Fibroblast of mammary gland (primary cell): ENCODE measurements at places on chromosomes 6 and 20.

DNA sequence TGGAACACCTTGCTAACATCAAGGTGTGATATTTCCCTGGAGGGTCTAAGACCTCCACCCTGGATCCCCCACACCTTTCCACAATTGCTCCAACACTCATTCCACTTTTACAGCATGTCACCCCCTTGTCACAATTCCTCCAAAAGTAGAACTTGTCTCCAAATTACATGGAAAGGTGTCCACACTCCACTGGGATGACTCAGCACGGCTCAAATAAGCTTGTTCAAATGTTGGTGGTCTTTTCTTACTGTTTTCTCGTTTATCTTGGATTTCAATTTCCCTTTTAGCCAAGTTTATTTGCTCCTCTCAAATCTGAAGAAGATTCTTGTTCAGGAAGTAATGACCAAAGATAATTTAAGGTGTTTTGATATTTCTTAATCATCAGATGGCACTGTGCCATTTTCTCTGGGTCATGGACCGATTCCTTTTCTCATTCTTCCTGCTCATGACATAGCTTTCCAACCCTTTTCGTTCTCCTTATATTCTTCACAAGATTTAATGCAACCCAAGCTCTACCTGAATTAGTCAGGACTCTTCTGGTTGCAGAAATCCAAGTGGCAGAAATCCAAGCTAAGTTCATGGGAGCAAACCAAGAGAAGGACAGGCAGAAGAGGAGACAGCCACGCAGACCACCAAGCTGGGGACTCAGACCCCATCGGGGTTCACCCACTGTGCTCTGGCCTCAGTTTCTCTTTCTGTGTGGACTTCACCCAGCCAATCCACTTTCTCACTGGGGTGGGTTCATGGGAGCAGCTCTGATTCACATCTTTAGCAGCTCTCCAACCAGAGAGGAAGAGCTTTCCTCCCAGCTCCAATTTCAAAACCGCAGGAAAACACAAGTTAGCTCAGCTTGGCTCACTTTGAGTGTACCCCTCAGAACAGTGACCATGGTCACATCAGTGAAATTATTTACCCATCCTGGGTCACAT lies 110.5 kb upstream of the CDYL start:
- DNase-seq, result peak; percentile 40

GRCh38 chr6:54730767-54731630 lies 115.6 kb upstream of the FAM83B start:
- no peak for DNase-seq

DNA sequence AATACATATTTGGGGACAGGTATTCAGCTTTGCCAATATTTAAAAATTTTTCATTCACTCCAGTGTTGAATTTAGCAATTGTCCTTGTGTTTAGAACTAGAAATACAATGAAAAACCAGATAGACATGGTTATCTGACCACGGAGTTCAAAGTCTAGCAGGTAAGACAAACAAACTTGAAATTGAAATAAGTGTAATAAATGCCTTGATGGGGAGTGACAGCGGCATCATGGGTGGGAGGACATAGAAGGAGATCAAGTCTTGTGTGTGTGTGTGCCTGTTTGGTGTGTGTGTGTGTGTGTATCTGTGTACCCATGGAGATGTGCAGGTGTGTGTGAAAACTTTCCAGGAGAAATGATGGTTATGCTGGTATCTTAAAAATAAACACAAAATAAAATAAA lies 750.0 kb upstream of the CITED2 start:
- no peak for DNase-seq

GRCh38 chr6:155967322-155967721 lies 511.7 kb upstream of the NOX3 start:
- DNase-seq, result no peak

DNA sequence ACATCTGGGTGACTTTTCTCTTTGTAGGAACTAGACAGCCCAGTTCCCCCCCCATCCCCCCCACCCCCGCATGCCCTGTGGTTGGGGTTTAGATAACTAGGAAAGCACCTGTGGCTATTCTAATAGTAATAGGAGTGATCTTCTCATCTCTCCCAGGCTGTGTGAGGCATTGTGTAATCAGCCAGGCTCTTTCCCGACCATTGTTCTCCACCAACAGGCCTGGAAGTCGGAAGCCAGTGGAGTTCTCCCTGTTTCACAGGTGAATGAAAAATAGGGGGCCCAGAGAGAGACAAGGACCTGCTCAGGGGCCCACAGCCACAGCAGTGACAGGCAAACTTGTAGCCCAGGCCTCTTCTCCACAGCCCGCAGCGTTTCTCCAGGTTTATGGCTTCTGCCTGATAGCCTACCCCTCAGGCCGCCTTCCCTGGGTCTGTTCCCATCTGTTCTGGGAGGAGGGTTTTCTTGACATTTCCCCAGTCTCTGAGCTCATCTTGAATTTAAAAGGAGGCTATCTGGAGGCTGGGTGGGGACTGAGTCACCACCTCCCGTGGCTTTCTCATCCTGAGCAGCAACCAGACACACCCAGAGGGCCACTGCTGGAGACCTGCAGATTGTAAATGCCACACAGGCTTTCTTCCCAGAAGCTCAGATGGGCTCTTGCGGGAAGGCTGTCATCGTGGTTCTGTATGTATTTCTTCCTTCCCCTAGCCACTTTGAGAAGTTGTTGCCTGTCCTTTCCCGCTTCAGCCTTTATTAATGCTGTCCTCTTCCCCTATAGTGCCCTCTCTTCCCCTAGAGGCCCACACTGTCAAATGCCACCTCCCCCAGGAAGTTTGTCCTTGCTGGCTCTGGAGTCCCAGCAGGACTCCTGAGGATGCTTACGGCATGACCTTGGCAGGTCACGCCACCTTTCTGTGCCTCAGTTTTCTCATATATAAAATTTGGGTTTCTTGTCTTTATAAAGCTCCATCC lies 75.9 kb upstream of the MYL9 start:
- peak; percentile 94 for DNase-seq

DNA sequence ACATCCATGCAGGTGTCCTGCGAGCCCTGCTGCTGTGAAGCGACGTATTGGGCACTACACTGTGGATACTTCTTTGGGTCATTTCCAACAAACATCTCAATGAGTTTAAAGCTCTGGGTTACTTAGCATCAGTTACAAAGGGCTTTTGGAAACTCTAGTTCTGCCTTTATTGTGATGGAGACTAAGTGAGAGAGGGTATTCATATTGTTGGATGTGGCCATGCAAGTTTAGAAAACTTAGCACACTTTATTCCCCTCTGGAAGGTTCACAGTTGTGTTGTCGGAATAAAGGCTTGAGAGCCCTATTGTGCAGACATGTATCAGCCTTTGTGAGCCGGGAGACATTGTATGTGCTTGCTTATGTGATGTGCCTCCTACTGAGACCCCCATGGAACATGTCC lies 22.1 kb downstream of the DUSP22 start:
- no peak for DNase-seq

GRCh38 chr6:53342217-53342616 lies 6.5 kb downstream of the ELOVL5 start:
- DNase-seq, result no peak

GRCh38 chr6:166692723-166693302 lies 65.8 kb upstream of the RPS6KA2 start:
- no peak for DNase-seq

- DNase-seq, result no peak
Observed at GRCh38 chr6:146359131-146359530, 184.5 kb upstream of the RAB32 start.

DNA sequence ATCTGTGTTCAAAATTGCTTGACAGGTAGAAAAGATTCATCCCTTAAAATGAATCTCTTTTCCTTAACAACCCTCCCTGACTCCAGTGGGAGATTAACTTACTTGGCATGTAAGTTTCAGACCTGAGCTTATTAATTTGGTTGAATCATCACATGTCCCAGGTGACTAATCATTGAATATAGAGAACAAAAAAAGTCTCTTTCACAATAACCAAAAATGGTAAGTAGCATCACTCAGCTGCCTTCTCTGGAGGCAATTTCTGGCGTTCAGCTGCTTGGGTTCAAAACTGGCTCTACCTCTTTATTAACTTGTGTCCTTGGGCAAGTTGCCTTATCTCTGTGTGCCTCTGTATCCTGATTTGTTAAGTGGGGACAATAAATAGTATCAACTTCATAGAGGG lies 2.9 kb downstream of the C6orf141 start:
- DNase-seq, result peak; percentile 87

DNA sequence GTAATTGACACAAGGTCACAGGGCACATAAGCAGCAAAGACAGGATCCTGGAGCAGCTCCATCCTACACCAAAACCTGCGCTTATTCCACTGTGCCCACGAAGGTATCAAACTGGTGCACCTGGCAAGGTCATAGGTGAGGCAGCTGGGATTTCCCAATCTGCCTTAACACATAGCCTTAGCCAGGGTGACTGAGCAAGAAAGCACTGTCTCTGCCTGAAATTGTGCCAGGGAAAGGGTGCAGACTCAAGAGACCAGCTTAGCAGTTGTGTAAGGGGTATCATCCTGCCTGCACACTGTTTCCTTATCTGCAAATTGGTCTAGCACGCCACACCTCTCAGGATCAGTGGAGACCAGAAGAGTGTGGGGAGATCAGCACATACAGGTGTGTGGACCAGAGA lies 82.8 kb downstream of the MAFB start:
- DNase-seq, result no peak

DNA sequence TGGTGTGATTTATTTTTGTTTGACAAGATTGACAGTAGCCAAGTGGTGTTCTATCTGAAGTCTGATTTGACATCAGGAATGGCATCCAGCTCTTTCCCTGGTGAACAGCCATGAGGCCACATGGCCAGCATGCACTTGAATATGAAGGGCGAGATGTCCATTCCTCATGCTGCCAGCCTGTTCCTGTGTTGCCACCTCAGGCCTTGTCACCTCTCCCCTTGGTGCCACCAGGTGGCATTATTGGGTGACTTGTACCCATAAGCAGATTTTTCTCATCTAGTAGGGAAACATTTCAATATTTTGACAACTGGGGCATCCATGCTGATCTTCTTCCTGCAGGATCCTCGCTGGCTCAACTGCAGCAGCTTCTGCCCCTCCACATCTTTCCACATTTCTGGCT lies 199.1 kb downstream of the ERMARD start:
- peak; percentile 2 for DNase-seq

- peak; percentile 50 for DNase-seq
Observed at GRCh38 chr20:44734938-44735337, 10.7 kb upstream of the KCNK15 start.

GRCh38 chr20:61391812-61392520 lies 139.9 kb downstream of the CDH4 start:
- peak; percentile 32 for DNase-seq

DNA sequence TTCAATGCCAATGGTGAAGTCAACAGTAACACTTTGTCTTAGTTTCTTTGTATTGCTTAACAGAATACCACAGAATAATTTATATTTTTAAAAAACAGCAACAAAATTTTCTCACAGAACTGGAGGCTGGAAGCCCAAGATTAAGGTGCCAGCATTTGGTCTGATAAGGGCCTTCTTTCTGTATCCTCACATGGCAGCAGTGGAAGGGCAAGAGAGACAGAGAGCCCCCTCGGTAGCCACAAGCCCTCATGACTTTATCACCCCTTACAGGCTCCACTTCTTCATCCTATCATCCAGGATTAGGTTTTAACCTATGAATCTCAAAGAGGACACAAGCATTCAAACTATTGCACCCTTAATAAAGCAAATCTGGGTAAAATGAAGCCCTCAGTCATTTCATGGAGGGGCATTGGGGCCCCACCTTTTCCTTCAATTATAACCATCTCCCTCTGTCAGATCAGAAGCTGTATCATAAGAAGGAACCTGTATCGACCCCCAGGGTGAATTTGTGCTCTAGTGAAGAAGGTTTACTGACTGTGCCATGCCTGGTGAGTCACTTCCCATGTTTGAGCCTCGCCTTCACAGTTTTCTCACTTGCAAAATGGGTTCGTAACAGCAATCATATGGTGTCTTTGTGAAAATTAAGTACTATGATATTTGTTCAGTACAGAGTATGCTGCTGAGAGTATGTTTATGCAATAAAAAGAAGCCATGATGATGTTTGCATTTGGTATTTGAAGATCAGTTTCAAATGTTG lies 178.2 kb downstream of the LRFN2 start:
- no peak for DNase-seq

DNA sequence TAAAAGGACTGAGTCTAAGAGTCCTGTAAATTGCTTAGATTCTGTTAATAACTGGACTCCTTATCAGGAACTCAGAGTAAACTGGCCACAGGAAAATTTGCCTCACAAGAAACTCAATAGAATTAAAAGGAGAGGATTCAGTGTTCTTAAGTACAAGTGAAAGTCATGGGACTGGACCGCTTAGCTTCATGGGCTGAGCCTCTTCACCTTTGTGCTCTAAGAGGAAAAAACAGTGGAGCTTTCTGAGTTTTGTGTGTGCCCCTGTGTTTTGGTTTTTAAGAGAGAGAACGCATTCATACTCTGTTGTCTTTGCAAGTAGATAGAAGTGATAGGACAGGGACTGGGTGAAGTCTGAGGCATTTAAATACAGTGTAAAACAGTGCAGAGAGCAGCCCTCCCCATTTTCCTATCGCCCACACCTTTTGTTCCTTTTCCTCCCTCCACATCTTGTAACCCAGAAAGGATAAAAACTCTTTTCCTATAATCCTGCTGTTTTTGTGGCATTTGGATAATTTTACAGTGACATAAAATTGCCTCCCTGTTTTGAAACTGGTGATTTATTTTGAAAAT lies 49.6 kb downstream of the FOXO3 start:
- DNase-seq, result no peak

DNA sequence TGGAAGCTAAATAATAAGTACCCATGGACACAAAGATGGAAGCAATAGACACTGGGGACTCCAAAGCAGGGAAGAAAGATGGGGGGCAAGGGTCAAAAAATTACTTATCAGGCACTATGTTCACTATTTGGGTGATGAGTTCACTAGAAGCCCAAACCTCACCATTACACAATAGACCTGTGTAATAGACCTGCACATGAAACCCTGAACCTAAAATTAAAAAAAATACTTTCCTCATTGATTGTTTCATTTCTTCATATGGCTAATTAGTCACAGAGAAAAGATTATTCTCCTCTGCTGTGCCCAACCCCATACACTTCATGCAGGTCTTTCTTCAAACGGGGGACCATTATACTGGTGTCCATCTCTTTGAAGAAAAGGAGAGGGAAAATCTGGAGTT lies 213.0 kb upstream of the DTNBP1 start:
- DNase-seq, result no peak

GRCh38 chr20:54138427-54138826 lies 35.4 kb downstream of the CYP24A1 start:
- DNase-seq, result no peak

- no peak for DNase-seq
Observed at GRCh38 chr20:2224368-2224639, 71.5 kb upstream of the TGM3 start.

GRCh38 chr6:1013656-1014430 lies 298.1 kb upstream of the FOXQ1 start:
- no peak for DNase-seq

DNA sequence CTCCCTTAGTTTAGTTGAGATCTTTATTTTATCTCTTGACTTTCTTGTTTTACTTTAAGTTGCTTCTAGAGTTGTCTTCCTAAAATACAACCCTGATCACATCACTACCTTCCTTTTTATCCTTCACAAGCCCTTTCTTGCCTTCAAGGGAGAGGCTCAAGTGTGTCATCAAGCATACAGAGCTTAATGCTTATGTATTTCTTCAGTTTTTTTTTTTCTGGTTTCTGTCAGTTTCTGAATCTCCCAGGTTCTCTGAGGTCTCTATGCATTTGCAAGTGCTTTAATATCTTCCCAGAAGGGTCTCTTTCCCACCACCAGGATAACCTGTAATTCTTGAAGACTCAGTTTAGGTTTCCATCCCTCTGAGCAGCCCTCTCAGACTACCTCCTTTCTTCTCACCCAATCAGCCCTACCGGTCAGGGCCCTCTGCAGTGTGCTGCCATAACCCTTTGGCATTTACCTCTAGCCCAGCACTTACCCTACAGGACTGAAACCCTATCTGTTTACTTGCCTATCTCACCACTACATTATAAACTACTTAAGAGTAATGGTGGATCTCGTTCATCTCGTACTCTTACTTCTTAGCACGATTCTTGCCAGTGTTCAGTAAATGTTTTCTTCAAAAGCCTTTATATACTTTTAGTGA lies 36.9 kb downstream of the EYA4 start:
- no peak for DNase-seq
